ENCODE measurements at places on chromosomes 5 and 9.
A peak's percentile ranks its signal among the peaks of the same experiment; 100 is the strongest.

DNA sequence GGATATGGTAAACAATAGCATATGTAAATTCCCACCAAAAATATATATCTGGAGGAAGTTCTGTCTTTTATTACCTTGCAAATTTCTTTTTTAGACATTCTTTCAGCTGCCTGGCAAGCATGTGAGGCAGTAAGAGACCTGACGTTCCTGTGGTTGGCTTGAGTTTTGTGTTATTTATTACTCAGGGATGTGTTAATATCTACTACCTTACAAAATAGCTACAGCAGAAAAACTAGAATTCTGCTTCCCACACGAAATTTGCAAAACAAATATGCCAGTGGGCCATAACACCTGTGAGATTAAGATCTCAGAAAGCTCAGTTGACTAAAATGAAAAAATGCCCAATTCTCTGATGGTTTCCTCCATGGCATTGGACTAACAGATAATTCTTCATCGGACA is 274.2 kb downstream of the TMEM167A start:
- no peak for DNase-seq

DNA sequence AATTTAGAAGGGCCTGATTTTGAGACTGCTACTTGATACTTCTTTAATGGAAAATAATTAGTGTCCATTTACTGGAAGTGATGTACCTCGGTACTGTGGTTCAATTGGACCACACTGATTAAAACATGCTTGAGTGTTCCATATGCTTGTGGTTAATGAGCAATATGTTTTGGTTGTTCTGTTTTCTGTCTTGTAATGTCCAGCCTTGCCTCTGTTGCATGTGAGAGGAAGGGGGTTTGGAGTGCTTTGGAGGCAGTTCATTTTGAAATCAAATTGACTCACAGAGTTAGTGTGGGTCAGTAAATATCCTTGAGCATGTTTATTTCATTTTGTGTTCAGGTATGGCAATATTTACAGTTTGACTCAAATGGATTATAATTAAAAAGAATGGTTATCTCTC is 334.4 kb downstream of the ARHGEF28 start:
- no peak for DNase-seq

GRCh38 chr5:154112255-154112654 is 73.5 kb downstream of the MFAP3 start:
- DNase-seq, result no peak

GRCh38 chr5:56227691-56228090 is 5.4 kb downstream of the ANKRD55 start:
- DNase-seq, result no peak

- DNase-seq, result no peak
Measured at GRCh38 chr5:60585618-60586017, 114.3 kb downstream of the DEPDC1B start.

GRCh38 chr9:129703667-129704355 is 38.4 kb downstream of the PRRX2 start:
- DNase-seq, result no peak

- DNase-seq, result peak; percentile 65
Measured at GRCh38 chr9:2093920-2094597, 78.9 kb downstream of the SMARCA2 start.

- DNase-seq, result no peak
Measured at GRCh38 chr5:37086466-37087173, 162.6 kb downstream of the CPLANE1 start.

GRCh38 chr9:38112049-38112448 is 43.0 kb upstream of the SHB start:
- DNase-seq, result no peak

DNA sequence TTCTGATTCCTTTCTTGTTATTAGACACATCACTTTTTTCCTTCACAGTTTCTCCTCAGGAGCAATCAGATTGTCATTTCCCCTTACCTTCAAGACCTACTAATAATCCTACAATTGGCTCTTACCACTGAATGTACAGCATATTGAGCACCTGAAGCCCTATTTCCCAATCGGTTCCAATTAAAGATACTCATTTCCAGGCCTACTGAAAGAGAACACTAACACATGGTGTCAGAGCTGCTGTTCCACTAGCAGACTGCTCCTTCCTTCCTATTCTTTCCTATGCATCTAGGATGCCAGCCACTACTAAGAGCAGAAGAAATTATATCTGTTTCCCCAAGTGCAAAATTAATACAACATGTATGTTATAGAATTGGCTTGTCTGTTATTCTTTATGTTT is 34.6 kb downstream of the SKIC3 start:
- no peak for DNase-seq

- no peak for DNase-seq
Measured at GRCh38 chr9:79630521-79631403, 59.0 kb downstream of the TLE4 start.

DNA sequence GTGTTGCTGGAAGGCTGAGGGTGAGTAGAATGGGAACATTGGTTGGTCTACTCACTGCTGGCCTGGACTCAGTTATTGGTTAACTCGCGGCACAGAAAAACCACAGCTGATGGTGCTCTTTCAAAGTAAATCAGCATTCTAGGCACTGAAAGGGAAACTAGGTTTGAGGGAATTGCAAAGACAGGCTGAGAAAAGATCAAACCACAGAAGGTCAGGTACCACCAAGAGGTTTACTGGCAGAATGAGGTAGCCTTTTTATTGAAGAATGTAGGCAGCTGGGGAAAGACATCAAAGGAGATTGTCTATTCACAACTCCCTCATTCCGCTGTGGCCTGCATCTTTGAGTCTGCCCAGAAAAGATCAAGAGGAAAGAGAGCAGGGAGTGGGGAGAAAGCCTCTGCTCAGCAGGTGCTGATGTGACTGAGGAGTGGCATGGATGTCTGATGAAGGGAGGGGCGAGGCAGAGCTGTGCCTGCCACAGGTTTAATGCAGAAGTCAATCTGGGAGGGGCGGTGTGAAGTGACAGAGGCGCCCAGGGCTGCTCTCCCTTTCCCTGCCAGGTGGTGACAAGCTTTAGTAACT is 255.5 kb downstream of the MAN2A1 start:
- no peak for DNase-seq

GRCh38 chr5:169413416-169413815 is 112.5 kb upstream of the SLIT3 start:
- no peak for DNase-seq

DNA sequence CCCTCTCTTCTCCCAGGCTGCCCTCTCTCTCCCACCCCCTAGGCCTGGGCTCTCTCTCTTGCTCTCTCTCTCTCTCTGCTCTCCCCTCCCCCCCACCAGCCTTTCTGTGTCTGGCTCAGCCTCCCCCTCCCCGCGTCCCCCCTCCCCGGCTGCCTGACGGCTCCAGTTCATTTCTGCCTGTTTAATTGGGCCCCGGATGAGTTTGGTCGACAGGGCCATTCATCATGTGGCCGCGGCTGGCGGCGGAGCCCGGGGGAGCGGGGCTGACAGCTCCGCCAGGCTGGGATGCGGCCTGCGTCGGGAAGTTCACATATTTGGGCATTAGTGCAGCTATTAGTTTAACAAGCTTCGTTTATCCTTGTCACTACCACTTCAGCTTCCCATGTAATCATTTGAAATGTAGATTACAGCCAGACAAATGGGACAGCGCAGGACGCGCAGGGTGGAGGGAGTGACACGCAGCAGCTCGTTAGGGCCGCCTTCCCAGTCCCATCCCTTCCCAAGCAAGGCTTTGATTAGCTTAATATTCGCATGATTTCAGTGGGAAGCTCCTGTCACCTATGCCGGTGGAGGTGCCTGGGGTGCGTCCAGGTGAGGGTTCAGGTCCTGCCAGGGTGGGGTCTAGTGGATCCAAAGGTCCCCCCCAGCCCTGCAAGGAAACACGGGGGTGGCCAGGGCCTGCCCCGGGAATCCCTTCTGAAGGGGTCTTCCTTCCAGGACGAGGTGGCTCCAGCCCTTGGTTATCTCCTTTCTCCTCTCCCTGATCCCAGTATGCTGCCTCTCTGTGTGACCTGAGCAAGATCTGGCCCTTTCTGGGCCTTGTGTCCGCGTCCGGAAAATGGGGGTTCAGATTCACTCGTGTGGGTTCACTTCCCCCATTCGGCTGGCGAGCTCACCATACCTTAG is 214.8 kb downstream of the PAX5 start:
- no peak for DNase-seq

GRCh38 chr5:68445257-68446069 is 229.9 kb downstream of the PIK3R1 start:
- no peak for DNase-seq

GRCh38 chr5:141681695-141682641 is at the start of gene ARAP3:
Gene ARAP3 (minus strand): TSS chr5:141682230. CDS start chr5:141680486, 1,744 bp downstream.
- peak; percentile 50 for DNase-seq

DNA sequence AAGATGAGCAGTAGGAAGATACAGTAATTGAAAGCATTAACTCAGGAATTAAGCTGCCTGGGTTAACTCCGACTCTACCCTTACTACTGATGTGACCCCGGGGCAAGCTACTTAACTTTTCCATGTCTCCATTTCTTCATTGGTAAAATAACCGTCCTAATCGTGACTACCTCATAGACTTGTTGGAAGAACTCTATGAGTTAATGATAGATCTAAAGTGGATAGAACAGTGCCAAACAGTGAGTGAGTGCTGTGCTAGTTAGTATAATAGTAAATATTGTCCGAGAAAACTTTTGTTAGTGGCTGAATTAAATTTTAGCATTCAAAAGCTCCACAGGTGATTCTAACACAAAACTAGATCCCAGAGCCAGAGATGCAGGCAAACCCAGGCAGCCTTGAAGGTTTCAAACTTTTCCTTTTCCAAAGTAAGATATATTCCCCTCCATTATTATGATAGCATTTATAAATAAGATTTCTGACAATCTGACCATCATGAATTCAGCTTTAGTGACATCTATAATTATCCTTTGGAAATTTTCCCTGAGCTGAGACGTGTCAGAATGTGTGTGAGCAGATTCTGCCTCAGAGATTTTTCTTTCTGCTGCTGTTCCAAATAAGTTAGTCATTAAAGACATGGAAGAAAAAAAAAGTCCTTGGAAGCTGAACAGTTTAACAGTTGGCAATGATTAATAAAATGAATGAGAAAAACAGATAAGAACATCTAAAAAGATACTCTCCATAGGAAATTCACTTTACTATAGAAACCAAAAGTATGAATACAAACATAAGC is 369.5 kb downstream of the PRELID2 start:
- DNase-seq, result no peak

DNA sequence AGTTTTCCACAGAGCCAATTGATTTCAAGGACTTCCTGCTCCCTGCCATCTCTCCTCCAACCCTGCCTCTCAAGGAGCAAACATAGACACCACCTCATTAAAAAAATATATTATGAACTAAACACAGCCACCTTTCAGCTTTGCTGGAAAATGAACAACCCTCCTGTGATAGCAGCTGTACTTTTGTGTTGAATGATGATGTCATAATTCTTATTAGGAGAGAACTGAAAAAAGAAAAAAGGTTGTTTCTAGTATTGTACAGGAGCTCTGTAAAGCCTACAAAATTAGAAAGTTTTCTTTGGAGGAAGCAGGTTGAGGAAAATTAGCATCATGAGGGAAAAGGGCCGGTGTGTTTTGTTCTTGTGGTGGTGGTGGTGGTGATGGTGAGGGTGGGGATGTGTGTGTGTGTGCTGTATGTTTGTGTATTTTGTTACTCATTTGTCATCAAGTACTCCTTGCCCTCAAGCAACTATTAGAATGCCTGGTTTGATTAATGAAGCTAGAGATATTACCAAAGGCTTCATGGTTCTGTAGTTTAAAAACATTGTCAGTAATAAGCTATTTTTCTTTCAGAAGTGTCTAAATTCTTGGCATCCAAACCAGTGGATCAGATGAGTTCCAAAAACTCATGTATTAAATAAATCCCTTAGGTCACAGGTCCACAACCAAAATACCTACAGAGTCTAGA is 405.9 kb downstream of the TLE4 start:
- DNase-seq, result no peak

DNA sequence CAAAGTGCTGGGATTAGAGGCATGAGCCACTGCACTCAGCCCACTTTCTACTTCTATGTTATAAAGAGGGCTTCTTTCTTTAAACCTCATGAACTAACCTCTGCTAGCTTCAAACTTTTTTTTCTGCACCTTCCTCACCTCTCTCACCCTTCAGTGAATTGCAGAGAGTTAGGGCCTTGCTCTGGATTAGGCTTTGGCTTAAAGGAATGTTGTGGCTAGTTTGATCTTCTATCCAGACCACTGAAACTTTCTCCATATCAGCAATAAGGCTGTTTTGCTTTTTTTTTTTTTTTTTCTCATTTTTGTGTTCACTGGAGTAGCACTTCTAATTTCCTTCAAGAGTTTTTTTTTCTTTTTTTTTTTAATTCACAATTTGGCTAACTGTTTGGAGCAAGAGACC is 216.4 kb upstream of the MAP3K1 start:
- no peak for DNase-seq

DNA sequence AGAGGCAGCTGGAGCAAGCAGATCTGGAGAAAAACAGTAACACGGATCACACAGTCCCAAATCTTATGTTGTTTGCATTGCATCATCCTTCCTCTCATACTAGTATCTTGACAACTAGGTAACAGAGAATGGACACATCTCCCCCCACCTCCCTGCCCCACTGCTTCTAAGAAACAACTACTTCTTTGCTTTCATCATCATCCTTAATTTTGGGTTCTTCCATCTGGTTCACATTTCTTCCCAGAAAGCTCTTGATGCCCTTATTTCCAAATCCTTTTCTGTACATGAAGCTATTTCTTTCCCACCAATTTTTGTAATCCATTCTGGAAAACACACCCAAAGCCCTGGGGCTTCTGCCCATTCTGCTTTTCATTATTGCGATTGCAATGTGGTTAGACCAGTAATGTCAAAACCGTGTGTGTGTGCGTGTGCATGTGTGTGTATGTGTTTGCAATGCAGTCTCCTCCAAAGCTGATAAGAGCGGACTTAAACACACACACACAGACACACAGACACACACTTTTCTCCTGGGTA is 254.7 kb upstream of the SLC30A5 start:
- DNase-seq, result peak; percentile 11

GRCh38 chr9:33220681-33221567 is 19.0 kb upstream of the SPINK4 start:
- no peak for DNase-seq

DNA sequence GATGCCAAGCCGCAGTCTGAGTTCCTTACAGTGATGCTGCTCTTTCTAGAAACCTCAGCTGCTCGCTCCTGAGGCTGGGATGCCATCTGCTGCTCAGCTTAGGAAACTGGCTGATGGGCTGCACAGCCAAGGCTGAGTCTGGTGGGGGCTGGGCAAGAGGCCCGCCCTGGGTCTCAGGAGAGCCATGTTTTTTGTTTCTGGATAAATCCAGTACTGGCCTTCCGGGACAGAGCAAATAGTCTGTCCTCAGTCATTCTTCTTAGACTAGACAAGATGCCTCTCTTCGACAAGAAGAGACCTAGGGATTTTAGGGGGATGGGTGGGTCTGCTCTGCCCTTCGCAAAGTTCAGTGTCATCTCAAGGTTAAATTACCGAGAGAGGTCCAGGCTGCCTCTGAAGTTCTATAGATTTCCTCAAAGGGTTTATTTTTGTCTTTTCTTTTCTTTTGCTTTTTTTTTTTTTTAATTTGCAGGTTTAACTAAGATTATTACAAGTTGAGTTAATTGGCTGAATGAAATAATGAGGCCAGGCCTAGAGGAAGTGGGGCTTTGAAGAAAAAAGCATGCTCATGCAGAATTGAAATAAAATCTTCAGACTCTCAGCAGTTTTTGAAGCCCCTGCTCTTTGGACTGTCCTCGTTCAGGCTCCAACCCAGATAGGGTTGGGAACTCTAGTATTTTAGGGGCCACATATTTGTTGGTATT is 30.6 kb upstream of the MATR3 start:
- DNase-seq, result no peak

Data from GM04503 (cell line).